ENCODE measurements at places on chromosomes 7 and 10.

GRCh38 chr7:96449094-96449493, 127.2 kb upstream of the SLC25A13 start:
- ATAC-seq, result no peak

GRCh38 chr10:130221456-130222375, 85.5 kb downstream of the GLRX3 start:
- ATAC-seq, result no peak

DNA sequence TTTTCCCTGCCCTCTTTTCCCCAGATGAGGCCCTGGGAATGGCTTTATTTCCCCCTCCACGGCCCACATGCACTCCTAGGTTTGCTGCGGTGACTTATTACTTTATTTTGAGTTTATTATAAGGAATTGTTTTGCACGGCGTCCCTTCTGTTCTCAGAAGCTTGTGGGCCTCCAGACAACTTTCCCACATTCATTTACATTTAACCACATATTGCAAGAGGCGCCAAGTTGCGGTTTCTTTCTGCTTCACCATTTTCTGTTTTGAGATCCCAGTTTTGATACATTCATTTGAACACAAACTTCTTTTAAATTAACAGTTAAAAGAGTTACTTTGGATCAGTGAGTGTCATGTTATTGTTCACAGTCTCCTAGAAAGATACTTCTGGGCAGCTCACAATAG, 532.5 kb upstream of the MGMT start:
- no peak for ATAC-seq

DNA sequence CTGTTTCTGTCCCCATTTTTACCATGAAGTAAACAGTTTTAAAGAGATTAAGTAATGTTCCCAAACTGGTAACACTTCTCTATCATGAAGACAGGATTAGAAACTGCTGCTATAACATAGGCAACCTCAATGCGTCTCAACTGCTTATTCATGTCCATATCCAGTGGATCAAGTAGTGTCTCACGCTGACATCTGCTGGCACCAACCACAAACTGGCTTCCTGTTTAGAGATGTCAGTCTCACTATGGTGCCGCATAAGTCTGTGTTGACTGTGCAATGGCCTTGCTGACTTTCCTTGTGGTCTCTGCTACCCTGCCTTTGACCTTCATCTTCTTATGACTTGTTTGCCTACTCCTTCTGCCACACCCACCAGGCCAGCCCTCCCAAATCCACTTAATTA, 369.6 kb upstream of the DPP6 start:
- ATAC-seq, result no peak

DNA sequence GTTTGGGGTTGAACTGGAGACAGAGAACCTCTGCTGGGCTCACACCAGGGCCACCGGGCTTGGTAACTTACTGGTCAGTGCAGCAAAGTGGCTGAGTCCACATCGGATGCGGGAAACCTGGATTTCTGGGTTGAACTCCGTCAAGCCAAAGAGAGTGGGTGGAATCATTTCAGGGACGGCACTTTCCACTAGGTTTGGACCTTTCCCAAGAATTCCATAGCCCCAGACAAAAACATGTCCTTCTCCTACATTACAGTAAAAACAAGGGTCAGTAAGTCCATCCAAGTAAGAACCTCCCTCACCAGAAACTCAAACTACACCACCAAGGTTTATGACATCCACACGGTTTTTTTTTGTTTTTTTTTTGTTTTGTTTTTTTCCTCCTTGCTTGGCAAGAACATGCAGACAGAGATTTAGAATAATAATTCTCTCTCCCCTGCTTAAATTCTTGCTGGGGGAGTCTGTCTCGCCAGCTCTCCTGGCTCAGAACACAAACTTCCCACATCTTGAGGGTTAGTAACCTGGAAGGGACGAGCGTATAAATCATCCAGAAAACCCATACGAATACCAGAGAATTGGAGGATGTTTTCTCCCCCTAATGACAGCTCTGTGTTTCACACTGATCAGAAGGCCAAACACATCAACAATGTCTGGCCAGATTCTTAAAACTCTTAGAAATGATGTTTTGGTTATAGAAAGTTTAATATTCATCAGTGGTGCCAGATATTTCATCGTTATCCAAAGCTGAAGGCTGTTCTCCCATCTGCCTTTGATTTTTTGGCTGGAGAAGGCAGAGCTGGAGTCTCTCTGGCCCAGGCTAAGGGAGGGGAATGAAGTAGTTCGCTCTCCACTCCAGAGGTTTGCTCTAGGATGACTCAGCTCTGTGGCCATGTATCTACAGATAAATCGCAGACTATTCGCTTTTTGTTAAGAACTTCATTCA, 17.5 kb downstream of the RCC1L start:
- peak; percentile 87 for ATAC-seq

GRCh38 chr10:100509241-100509840, 10.3 kb downstream of the SEC31B start:
- ATAC-seq, result no peak

DNA sequence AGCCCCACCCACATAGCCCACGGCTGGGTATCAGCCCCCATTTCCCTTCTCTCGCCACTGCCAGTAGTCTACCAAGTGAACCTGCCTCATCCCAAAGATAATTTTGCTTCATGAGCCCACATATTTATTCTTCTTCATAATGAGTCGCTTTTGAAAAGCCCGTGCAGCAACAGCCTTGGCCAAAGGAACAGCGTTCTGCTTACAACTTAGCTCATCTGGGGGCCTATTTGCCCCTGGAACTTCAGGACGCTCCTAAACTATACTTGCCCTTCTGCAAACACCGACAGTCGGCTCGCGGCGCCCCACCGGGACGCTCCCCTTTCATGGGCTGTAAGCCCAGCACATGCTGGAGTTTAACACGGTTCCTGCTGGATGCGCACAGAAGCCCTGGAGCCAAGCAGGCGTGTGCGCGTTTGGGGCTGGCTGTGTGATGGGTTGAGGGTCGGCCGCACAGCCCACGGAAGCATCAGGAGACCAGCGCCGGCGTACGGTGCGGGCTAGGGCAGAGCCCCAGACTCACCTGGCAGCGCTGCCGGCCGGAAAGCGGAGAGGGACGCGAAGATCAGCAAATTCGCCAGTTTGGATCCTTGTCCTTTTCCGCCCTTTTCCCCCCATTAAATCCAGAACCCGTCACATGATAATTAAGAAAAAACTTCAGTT, 370 bp downstream of the TMEM60 start:
- ATAC-seq, result peak; percentile 36

DNA sequence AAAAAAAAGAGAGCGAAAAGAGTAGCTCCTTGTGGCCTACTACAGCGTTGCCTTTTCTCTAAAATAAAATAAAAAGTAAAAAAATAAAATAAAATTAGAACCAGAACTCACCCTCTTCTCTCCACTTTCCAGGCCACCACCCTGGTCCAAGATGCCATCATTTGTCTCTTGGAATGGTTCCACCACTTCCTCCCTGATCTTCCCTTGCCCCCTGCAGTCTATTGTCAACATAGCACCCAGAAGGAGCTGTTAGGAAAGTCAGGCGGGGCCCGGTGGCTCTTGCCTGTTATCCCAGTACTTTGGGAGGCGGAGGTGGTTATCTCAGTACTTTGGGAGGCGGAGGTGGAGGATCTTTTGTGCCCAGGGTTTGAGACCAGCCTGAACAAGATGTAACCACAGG, 7.6 kb upstream of the GRID2IP start:
- ATAC-seq, result peak; percentile 94

GRCh38 chr7:71498381-71498780, 366.4 kb downstream of the GALNT17 start:
- no peak for ATAC-seq

- no peak for ATAC-seq
Measured at GRCh38 chr7:143390104-143390772, 9.1 kb downstream of the ZYX start.

DNA sequence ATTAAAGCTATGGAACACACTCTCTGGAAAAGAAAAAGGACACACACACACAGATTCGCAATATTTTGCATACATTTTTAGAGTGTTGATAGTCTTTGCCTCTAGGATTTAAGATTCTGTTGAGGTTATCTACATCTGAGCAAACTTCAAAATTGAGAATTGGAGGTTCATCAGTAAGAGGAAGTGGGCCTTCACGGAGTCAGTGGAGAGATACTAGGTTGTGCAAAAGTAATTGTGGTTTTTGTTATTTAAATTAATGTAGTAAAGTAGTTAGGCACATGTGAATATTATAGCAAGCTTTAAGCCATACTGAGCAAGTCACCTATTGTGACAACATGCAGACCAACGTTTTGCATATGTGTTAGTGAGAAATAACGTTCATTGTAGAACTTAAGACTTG, 19.8 kb upstream of the NXPH1 start:
- ATAC-seq, result no peak

DNA sequence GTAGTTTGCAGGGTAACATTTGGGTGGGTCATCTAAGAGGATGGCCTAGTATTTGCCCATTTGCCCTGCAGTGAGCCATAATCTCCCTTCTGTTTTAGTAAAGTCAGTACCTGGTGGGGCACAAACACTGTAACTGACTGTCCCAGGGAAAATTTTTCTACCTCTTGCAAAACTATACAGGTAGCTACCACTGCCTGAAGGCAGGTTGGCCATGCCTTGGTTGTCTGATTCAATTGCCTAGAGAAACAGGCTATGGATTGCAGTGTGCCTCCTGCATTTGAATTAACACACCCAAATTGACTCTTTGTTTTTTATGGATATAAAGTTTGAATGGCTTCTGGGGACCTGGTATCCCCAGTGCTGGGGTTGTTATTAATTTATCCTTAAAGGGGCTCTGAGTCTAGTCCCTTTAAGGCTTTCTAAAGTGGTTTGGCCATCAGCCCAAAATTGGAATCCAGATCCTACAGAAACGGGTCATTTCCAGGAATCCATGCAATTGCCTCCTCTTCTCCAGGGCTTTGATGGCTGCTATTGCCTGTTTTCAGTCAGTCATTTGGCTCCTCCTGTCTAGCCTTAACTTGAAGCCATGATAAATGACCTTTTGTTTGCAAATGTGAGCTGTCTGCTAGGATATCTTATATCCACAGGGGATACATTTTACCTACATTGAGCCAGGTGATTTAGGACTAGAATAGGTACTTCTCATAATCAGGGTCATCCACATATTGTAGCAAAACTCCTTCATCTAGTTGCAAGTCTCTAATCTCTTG, 89.1 kb downstream of the STRA8 start:
- no peak for ATAC-seq

GRCh38 chr7:2076649-2077064, 156.1 kb downstream of the MAD1L1 start:
- ATAC-seq, result no peak

DNA sequence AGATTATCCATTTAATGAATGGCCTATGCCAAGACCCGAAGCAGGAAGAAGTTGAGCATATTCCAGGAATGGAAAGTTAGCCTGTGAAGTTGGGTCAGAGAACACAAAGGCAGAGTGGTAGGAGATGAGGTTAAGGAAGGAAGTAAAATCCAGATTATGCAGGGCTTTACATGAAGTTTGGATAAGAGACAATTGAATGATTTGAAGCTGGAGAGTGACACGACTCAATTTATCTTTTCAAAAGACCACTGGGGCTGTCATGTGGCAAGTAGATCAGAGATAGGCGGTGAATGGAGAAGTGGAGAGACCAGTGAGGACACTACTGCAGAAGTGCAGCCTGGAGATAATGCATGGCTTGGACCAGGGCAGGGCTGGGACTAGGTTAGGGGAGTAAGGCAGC, 7.2 kb upstream of the CNOT4 start:
- ATAC-seq, result no peak

DNA sequence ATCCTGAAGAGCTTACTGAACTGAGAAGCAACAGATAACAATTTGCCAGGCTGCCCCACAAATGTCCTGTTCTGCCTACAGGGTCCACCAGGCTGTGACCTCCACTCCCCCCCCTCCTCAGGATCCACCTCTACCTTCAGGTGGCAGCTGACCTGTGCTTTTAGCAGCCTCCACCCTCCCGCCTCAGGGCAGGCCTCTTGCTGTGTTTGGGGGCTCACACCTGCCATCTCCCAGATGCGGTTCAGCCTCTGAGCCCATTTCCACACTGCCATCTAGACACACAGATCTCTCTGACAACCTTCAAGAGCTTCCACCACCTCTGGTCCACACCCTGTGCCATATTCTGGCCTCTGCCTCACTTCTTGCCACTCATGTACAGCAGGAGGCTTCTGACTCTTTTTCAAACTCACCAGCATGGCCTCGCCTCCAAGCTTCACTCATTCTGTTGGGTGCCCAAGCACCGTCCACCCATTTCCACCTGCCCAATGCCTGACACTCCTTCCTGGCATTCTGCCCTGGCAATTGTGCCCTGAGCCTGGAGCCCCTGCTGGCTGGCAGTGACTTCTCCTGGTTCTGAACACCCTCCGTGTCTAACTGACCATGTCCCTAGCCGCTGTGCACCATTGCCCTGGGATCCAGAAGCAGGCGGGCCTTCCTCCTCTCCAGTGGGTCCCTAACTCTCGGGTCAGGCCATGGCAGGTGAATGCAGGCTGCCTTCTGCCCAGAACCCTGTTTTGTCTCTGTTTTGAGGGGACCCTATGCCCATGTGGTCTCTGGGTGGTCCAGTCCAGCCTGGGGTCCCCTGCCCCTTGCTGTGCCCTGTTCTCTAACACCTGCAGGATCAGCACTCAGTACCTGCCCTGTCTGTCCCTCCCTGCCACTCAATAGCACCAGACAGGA, 18.5 kb downstream of the TMEM72 start:
- no peak for ATAC-seq

- ATAC-seq, result peak; percentile 83
Measured at GRCh38 chr10:113303544-113304146, 249.2 kb upstream of the HABP2 start.
